Transverse colon (tissue), 4 donors: ENCODE measurements at places on chromosomes 2 and 18. TPM values are rescaled to one million over a fixed set of nuclear protein-coding genes. Genes with fewer than 3 reads are reported as not detected.

- peak overlapping the region; percentile 51 for H3K27ac ChIP-seq
- H3K36me3 ChIP-seq, result no peaks in the 10 kb centered on the region
- no peaks in the 10 kb centered on the region for H3K27me3 ChIP-seq
- H3K4me1 ChIP-seq, result peaks cover 4% of the 10 kb centered on the region
Measured at GRCh38 chr2:30422444-30423040, 24.5 kb upstream of the LCLAT1 start.

GRCh38 chr2:132009874-132010521 is 151.8 kb downstream of the ANKRD30BL start:
- no peak overlapping the region for H3K4me3 ChIP-seq
- no peak overlapping the region for H3K27ac ChIP-seq
- no peak for DNase-seq
- no peaks in the 10 kb centered on the region for H3K4me1 ChIP-seq

DNA sequence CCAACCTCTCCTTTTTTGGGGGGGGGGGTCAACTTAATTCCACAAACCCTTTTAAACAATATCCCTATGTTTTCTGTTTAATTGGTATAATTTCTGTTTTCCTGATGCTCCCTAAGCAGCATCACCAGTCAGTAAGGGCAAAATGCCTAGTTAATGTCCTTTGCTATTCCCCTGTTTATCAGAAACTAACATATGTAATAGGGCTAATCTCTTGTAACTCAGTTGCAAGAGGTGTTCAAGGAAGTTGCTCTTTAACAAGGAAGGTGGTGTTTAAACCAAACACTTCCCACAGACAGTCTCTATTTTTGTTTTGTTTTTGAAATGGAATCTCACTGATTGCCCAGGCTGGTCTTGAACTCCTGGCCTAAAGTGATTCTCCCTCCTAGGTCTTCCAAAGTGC is 6.5 kb upstream of the COQ10B start:
- no peak for DNase-seq
- no peaks in the 10 kb centered on the region for H3K36me3 ChIP-seq
- H3K4me1 ChIP-seq, result peaks cover 3% of the 10 kb centered on the region

DNA sequence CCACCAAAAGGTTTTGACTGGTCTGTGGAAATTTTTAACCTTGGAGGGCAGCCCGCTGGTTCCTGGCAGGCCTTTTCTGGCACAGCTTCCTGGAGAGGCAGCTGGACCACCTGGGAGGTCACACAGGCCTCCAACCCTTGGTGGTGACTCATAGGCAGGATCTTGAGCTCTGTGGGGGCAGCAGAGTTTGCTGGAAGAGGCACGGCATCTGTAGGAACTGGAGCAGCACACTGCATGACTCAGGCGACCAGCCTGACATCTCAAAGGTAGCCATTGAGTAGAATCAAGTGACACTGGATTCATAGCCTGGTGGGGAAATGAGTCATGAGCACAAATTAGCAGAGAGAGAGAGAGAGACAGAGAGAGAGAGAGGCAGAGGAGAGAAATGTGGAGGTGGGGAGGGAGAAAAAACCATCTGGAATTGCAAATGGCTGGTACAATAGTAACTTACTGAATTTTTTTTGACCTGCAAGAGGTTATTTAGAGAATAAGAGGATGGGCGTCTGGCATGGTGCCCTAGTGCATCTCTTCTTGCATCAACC is 57.4 kb downstream of the TRPM8 start:
- H3K27ac ChIP-seq, result no peak overlapping the region
- H3K36me3 ChIP-seq, result no peaks in the 10 kb centered on the region
- no peaks in the 10 kb centered on the region for H3K4me1 ChIP-seq
- no peaks in the 10 kb centered on the region for H3K27me3 ChIP-seq
- H3K4me3 ChIP-seq, result no peak overlapping the region

GRCh38 chr2:103161456-103162289 is 399.8 kb downstream of the TMEM182 start:
- H3K27ac ChIP-seq, result no peak overlapping the region
- H3K27me3 ChIP-seq, result peaks cover 3% of the 10 kb centered on the region
- no peak for DNase-seq
- no peaks in the 10 kb centered on the region for H3K4me1 ChIP-seq
- H3K4me3 ChIP-seq, result no peak overlapping the region
- no peaks in the 10 kb centered on the region for H3K36me3 ChIP-seq

DNA sequence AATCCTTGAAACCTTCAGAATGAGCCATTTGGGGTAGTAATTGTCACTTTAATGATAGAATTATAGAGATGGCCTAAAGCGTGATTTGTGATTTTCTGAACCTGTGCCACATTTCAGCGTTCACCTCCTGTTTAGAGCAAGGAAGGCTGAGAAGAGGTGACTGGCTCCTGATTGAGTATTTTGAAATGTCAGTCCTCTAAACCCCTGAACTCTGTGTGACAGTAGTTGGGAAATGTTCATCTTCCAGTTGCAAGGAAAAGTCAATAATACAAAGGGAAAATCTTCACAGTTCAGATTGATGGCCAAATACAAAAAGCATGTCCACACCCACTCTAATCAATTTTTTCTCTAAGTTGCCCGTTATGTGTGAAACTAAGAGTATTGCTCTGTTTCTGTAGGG is 305.2 kb downstream of the ARHGAP15 start:
- H3K27me3 ChIP-seq, result no peaks in the 10 kb centered on the region
- no peak overlapping the region for H3K4me3 ChIP-seq
- no peaks in the 10 kb centered on the region for H3K36me3 ChIP-seq
- peak overlapping the region; percentile 48 for H3K27ac ChIP-seq
- H3K4me1 ChIP-seq, result no peaks in the 10 kb centered on the region

DNA sequence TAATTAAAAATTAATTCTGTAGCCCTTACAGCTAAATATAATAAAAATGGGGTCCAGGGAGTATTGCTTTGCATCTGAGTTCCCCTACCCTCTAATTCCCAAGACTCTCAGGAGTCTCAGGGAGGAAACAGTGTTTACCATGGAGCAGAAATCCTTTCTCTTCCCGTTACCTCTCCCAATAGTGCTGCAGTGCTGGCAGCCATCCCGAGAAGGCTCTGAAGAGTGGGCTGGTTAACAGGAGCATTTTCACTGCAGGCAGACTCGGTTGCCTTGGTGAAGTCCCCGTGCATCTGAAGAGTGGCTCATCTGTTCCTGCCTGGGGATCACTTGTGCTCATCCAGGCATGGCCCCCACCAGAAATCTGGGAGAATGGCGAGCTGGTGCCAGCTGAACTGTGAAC is 41.8 kb upstream of the TMEM178A start:
- H3K4me1 ChIP-seq, result no peaks in the 10 kb centered on the region
- no peak overlapping the region for H3K27ac ChIP-seq
- no peaks in the 10 kb centered on the region for H3K27me3 ChIP-seq
- no peak for DNase-seq
- H3K36me3 ChIP-seq, result no peaks in the 10 kb centered on the region

- no peaks in the 10 kb centered on the region for H3K4me1 ChIP-seq
- H3K27me3 ChIP-seq, result no peaks in the 10 kb centered on the region
- H3K27ac ChIP-seq, result no peak overlapping the region
- H3K36me3 ChIP-seq, result no peaks in the 10 kb centered on the region
- H3K4me3 ChIP-seq, result no peak overlapping the region
- no peak for DNase-seq
Measured at GRCh38 chr2:52862801-52863200, 904.8 kb upstream of the CHAC2 start.

DNA sequence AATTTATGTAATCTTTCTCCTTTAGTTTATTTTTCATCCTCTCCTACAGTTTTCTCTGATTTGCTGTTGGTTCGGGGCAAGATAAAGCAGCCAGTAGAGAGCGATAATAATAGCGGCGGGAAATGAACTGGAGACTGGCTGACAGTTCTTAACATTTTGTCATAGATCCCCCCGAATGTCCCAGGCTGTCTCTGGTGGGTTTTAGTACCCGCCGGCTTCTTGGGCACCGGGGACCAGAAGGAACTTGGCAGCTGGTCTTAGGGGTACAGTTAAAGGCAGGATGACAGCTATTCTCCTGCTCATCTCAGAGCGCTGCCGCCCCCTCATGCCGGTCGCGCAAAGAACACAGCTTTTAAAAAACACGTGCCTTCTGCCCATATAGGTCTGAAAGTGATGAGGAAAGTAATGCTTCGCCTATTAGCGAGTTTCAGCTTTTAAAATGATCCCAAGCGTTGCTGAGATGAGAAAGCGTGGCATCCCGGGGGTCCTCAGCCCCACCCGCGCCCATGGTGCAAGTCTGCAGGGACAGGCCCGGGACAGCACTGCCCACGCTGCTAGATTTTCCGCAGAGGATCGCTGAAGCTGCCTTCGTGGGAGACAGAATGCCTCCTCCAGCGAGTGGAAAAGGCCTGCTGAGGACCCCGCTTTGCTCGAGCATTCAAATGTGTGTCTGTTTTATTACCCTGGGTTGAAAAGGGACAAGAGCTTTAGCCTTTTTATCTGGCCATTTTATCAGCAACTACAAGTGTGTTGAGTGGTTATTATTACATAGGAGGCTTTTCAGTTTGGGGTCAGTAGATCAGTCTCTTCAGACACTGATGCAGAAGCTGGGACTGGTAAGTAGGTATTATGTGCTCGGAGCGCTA is 3.8 kb downstream of the ONECUT2 start:
- H3K27me3 ChIP-seq, result peaks cover 94% of the 10 kb centered on the region
- no peak for DNase-seq
- peaks cover 8% of the 10 kb centered on the region for H3K4me1 ChIP-seq
- H3K27ac ChIP-seq, result no peak overlapping the region

DNA sequence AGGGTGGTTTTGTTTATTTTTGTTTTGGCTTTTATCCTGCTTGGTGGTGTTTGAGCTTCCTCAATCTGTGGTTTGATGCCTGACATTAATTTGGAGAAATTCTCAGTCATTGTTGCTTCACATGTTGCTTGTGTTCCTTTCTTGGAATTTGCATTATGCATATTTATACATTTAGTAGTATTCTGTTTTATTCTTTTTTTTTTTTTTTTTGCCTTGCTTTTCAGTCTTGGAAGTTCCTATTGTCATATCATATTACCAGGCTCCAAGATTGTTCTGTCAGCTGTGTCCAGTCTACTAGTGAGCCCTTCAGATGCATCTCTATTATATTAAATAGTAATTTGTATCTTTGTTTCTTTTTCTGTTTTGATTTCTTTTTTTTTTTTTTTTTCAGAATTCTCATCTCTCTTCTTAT is 77.0 kb downstream of the EPC2 start:
- H3K27me3 ChIP-seq, result no peaks in the 10 kb centered on the region
- H3K4me1 ChIP-seq, result peaks cover 14% of the 10 kb centered on the region
- no peaks in the 10 kb centered on the region for H3K36me3 ChIP-seq

DNA sequence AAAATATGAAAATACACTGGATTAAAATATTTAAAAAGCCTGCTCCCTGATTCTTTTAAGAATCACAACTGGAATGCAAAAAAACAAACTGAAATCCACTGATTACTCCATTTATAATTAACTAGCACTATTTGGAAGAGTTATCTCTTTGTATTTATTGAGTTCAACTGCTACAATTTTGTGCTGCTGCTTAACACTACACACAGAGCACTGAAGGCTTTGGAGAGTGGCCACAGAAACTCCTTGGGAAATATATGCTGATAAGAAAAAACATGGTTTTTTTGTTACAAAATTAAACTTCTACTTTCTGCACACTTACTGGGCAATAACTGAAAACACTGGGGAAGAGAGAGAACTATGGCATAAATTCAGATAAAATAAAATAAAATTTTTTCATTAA is 19.8 kb upstream of the BZW1 start:
- no peak overlapping the region for H3K4me3 ChIP-seq
- H3K27ac ChIP-seq, result no peak overlapping the region
- no peaks in the 10 kb centered on the region for H3K36me3 ChIP-seq
- DNase-seq, result no peak
- H3K4me1 ChIP-seq, result no peaks in the 10 kb centered on the region

GRCh38 chr2:114925296-114926255 is 483.1 kb downstream of the DPP10 start:
- no peaks in the 10 kb centered on the region for H3K36me3 ChIP-seq
- no peaks in the 10 kb centered on the region for H3K4me1 ChIP-seq
- no peaks in the 10 kb centered on the region for H3K27me3 ChIP-seq
- no peak overlapping the region for H3K4me3 ChIP-seq

DNA sequence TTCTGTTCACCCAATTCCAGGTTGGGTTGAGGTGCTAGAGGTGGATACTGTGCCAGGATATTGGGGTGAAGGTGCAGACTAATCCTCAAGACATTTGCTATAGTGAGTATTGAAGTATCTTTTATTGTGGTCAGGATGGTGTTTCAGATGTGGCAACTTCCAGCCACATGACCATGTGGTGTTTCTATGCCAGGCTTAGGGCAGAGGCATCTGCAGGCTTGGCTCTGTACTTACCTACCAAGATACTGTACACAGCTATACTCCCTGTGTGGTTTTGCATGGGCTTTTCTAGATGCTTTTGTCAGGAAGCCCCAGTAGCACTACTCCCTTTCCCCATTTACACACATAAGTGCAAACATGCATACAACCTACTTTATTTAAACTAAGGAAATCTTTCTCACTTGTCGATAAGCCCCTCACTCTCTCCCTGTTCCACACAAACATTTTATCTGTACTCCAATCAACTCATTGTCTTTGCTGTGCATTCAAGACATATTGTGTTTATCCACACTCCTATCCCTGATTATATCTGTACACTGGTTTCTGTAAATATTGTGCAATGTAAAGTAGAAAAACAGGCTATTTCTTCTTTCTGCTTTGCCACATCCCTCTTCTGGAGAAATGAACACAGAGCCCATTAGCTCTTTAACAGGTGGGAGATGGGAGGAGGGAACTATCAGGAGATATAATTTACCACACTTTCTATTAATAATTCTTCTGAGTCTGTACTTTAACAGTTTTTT is 12.3 kb downstream of the ARL6IP6 start:
- H3K27me3 ChIP-seq, result no peaks in the 10 kb centered on the region
- H3K4me1 ChIP-seq, result no peaks in the 10 kb centered on the region
- no peaks in the 10 kb centered on the region for H3K36me3 ChIP-seq
- DNase-seq, result peak; percentile 11

DNA sequence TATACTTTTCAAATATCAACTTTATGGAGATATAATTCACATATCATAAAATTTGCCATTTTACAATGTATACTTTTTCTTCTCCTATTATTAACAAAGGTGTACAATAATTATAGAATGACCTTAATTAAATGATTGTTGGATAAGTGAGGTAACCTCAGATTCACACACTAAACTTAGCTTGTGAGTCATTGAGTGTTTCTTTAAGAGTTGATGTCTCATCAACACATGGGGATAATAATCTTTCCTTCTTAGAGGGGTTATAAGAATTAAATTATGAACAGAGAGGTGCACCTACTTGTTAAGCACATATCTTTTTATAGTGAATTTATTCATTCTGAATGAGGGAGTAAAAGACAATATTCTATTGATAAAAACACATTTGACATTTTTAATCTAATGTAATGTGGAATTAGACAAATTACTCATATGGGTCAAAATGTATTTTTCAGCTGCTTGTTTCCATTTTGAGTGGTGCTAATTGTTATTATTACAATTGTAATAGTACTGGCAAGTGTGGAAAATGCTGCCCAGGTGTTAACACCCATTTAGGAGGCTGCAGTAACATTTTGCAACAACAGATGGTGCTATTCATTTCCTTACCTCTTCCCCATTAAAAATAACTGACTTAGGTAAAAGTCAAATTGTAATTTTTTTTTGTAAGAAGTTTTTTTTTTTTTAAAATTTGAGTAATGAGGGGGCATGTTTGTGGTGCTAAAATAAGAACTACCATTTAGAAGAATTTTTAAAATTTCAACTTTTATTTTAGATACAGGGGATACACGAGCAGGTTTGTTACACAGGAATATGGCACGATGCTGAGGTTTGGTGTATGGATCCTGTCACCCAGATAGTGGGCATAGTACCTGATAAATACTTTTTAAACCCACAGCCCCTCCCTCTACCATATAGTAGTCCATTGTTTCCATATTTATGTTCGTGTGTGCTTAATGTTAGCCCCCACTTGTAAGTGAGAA is 32.1 kb upstream of the DYNAP start:
- no peak overlapping the region for H3K27ac ChIP-seq
- H3K36me3 ChIP-seq, result no peaks in the 10 kb centered on the region
- DNase-seq, result no peak
- no peaks in the 10 kb centered on the region for H3K4me1 ChIP-seq
- no peaks in the 10 kb centered on the region for H3K27me3 ChIP-seq

The CYP1B1 gene
- 3.4 TPM for total RNA-seq

The OTOF gene
- 0.37 TPM for total RNA-seq

The RAB17 gene
- 104 TPM for total RNA-seq

The REG1B gene
- not detected for total RNA-seq
